ENCODE measurements at places on chromosomes 5 and 9. TPM values are rescaled to one million over a fixed set of nuclear protein-coding genes. Genes with fewer than 3 reads are reported as not detected.

Gene PIP5K1B
- 1.2 TPM for polyA plus RNA-seq

GRCh38 chr9:33297432-33297831 is 7.1 kb downstream of the NFX1 start:
- peak; percentile 93 for DNase-seq

Gene TSSK1B
- 0.02 TPM for polyA plus RNA-seq

DNA sequence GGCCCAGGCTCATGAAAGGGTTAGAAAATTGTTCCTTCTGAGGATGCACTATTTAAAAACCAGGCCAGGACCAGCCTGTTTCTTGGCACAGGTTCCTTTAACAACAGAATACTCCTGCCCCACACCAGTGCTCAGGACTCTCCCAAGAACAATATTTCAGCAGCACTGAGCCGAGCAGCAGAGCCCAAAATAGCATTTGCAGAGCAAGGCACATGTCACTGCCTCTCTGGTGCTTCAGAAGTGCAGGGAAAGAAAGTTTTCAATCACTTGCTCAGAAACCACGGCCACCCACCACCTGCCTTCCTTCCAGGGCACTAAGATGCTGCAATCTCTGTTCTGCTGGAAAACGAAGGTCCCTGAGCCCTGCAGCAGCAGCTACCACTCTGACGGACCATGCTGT is 77.6 kb downstream of the SIL1 start:
- DNase-seq = no peak

Gene IRX2
- 1.5 TPM for polyA plus RNA-seq

DNA sequence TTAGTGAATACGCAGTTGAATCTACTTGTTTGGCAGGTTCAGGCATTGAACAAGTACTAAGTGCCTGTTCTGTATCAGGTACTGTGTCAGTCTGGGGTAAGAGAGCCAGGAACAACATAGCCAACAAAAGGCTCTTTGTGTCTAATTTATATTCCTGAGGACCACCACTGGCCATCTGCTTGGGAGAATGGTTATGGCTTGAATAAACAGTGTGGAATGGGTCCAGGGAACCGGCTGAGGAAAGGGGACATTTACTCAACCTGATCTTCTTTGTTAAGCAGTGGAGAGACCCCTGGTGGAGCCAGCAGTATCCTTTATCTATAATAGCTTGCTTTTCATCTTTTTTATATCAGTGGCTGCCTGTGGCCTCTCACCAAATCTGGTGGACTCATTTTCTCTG is 38.6 kb downstream of the EXOSC2 start:
- DNase-seq = no peak

DNA sequence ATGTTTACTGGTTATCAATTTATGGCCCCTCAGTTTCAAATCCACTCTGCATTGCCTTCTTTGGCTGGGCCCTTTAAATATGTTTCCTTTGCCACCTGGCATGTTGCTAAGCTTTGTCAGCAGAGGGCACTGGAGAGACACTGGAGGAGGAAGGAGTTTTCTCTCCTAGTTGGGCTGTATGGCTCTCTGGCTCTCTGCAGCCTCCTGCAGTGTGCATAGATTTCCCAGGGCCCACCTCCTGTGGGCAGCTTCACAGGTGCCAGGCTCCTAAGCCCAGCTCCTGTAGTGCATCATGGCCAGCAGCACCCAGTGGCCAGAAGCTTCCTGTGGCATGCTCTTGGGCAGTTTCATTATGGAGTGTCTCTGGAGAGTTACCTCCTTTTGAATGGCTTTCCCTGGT is 23.3 kb downstream of the CAVIN4 start:
- DNase-seq = peak; percentile 26

All from thymus (tissue), 14 donors.